CD14-positive monocyte (primary cell): ENCODE measurements at places on chromosomes 3 and 15.

DNA sequence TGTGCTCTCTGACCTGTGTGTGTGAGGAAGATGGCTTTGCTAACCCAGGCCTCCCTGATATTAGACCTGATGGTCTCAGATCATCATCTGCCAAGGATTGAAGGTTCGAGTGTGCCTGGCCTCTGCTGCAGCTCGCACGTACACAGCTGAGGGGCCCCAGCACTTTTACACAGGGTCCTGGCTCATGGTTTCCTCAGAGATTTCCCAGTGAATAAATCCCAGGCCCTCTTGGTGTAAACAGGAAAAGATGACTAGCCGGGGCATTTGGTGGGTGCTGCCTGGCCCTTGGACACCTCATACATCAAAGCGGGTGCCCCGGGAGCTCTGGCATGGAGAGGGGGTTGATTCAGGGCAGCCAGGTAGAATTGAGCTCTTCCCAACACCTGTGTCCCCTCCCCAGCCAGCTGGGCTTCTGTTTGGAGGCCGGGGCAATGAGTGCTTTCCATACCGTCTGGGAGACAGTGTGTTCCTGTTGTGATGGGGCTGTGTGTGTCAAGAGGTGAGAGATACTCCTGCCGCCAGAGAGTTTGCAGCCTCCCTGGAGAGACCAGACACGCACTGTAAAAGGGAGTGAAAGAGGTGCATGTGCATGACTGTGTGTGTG is 72.5 kb upstream of the TLE3 start:
- no peak for DNase-seq

GRCh38 chr3:19945969-19946831 is 697 bp upstream of the RAB5A start:
- no peak for DNase-seq

GRCh38 chr3:74693251-74693650 is 78.8 kb upstream of the CNTN3 start:
- no peak for DNase-seq

- no peak for DNase-seq
These were observed 1.6 kb downstream of the GP9 start for GRCh38 chr3:129061888-129062834.

DNA sequence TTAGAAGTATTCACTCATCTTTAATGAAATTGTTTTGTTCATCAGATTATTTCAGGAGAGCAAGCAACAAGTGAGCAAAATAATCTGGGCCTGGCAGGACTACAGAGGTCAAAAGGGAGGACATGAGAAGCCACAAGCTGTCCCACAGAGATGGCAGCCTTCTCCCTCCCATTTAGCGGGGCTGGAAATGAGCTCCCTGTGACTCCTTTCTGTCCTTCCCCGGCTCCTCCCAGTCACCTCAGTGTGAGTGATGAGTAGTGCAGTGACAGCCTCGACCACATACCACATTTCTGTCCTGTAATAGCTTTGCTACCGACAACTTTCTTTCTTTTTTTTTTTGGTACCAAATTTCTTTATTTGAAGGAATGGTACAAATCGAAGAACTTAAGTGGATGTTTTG is 38.0 kb downstream of the RAB7A start:
- DNase-seq = no peak
